ENCODE measurements at places on chromosomes 5 and 9.

DNA sequence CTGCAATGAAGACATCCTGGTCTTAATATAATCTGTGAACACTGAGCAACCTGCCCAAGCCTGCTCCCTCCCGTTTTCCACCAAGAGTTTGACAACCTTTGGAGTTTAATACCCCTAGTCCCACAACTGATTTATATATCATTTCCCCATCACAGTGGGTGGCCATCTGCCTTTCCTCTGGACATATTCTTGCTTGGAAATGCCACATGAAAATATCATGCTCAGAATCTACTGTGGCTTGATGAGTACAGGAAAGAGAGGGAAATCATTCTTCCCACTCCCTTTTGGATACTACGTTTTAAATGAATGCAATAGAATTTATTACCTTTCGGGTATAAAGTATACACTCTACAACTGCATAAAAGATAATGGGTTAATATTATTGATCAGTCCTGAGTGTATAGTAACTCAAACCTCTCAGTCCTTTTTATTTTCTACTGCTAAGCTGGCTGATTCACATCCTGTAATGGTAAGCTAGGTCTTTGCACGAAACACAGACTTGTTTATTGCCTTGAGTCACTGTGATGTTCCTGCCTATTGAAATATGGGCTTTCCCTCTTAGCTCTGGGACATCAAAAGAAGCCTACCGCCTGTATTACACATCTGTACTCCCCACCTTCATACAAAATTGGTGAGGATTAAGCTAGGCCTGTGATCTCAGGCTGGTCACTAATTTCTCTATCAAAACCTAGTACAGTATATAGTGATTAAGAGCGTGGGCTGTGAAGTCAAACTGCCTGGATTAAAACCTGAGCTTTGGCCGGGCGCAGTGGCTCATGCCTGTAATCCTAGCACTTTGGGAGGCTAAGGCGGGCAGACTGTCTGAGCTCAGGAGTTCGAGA lies 67.6 kb upstream of the NR5A1 start:
- DNase-seq = no peak

- no peak for DNase-seq
Measured at GRCh38 chr9:81621118-81621517, 68.2 kb downstream of the TLE1 start.

GRCh38 chr9:128142061-128142460 lies 7.2 kb upstream of the LCN2 start:
- DNase-seq = no peak

DNA sequence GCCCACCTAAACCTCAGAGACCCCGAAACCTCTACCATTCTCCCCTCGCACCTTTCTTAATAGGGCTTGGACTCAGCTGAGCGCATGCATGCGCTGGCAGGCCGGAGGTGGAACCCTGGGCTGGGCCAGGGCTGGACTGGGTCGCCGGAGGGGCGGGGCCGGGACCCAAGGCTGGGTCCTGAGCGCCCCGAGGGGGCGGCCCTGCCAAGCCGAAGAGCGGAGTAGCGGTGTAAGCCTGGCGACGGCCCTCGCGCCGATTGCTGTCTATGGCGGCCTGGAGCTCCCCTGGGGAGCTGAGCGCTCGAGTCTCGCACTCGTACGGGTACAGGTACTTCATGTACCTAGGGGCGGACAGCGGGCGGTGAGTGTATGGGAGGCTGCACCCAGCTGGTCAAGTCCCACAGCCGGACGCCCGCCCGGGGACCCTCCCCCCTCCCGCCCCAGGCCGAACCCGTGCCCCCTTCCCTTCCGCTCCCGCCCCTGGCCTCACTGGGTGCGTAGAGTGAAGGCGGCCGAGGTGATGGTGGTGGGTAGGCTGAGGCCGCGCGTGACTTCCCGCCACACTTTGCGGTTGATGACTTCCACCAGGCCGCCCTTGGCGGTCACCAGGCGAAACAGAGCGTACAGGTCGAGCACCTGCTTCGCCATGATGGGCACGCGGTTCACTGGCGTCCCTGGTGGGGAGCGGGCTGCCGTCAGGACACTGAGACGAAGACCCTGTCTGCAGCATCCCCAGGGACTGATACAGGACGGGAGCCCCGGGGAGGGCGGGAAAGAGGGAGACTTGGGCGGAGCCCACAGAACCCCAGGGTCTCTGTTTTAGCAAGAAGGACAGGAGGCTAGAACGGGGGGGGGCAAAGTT lies 3.3 kb upstream of the DCTN3 start:
- no peak for DNase-seq

DNA sequence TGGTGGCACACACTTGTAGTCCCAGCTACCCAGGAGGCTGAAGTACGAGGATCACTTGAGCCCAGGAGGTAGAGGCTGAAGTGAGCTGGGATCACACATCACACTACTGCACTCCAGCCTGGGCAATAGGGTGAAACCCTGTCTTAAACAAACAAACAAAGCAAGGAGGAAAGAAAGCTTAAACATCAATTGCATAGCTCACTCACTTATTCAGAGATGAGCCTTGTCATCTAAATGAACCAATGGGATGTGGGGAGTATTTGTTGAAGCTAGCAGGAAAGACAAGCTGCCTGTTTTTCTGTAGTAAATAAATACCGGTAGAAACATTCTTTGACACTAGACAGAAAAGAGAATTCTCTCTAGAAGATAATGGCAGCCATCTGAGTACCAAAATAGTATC lies 161.0 kb upstream of the SLC12A2 start:
- DNase-seq = no peak

- no peak for DNase-seq
Measured at GRCh38 chr5:120614531-120615180, 150.6 kb downstream of the PRR16 start.

DNA sequence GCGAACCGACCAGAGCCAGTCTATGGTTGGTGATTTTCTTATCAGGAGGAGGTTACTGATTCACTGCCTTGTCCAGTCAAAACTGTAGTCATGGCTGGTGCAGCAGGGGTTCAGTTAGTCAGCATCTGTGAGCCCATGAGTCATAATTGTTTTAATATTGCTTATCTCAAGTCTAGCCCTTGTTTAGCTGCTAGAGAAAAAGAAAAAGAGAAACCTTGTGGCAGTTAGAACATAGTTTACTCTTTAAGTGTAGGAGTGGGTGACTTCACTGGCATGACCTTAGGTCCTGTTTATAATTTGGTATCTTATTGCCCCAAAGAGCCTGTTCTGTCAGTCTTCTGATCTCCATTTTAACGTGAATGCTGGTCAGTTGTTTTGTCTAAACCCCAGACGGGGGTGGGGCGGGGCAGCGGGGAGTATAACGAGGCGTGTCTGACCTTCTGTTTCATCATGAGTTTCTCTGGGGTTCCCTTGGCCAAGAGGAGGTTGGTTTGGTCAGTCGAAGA lies 76.9 kb upstream of the NFIL3 start:
- no peak for DNase-seq

DNA sequence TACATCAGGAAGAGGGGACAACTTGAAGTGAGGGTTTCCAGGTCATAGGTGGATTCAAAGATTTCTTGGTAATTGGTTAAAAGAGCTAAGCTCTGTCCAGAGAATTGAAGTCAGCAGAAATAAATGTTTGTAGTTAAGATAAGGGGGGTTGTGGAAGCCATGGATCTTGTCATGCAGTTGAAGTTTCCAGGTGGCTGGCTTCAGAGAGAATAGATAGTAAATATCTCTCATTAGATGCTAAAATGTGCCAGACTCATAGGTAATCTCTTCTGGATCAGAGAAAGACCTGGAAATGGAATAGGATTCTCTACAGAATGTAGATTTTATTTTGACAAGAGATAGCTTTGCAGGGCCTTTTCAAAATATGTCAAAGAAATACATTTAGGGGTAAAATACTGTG lies 491.7 kb downstream of the PRR16 start:
- DNase-seq = no peak

GRCh38 chr5:38257308-38258041 lies 884 bp upstream of the EGFLAM start:
- DNase-seq = no peak

DNA sequence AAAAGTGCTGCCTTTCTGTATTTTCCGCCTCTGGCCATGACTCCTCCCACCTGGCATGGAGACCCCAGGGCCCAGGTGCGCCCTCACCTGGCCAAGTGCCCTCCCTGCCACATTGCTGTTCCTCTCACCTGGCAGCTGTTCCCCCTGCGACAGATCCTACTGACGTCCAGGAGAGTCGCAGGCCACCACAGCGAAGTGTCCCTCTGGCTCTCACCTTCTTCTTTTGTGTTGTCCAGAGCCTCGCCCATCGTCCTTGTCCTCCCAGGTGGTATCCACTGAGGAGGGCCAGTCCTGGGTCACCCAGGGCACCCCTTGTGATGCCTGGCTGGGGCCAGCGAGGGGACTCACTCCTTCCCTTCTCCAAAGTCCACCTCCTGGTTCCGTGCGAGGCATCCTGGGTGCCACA lies 2.6 kb downstream of the NKD2 start:
- no peak for DNase-seq

GRCh38 chr9:129141066-129142041 lies 30.1 kb downstream of the PTPA start:
- DNase-seq = peak; percentile 66

DNA sequence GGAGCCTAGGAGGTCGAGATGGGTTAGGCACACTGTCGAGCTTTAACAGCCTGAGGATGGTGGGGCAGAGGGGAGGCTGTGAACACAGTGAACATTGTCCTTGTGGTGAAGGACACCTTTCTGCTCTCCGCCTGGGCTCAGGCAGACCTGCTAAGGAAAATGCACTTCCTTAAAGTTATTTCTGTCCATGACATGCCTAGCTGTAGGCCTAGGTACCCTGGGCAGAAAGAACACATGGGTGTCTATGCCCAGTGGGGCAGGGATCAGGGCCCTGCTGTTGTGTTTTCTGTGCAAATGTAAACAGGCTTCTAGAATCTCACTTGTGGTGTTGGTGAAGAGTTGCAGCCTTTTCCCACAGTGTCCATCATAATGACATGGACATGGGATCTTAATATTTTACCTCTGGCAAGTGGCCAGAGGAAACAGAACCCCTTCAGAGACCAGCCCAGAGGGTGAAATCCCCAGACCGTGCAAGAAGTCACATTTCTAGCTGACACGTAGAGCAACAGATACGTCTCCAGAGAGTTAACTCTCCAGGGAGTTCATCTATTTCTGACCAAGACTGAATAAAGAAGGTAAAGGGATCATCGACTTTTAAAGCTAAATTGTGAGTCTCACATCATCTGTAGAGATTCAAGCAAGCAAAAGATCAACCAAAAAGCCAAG lies 79.2 kb downstream of the C9orf152 start:
- DNase-seq = no peak

DNA sequence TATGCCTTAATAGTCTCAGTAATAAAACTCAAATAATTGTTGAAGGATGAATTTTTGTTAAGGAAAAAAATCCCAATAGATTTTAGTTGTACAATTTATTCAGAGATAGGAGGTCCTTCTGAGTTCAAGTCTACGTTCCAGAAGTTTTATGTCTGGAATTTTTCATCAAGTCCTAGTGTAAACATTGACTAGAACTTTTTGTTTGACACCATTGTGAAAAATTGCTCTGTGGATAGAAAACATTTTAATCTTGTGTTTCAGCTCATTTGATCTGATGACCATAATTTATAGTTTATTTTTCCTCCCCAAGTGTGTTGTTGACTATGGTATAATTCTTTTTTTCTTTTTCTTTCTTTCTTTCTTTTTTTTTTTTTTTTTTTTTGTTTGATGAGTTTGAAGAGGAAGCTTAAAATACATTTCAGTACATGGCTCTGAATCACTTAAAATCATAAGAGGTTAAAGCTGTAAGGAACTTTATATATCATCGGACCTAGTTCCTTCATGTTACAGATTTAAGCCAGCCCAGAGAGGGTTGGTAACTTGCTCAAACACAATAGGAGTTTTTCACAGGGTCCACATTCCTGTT lies 20.7 kb downstream of the ITGA1 start:
- no peak for DNase-seq

DNA sequence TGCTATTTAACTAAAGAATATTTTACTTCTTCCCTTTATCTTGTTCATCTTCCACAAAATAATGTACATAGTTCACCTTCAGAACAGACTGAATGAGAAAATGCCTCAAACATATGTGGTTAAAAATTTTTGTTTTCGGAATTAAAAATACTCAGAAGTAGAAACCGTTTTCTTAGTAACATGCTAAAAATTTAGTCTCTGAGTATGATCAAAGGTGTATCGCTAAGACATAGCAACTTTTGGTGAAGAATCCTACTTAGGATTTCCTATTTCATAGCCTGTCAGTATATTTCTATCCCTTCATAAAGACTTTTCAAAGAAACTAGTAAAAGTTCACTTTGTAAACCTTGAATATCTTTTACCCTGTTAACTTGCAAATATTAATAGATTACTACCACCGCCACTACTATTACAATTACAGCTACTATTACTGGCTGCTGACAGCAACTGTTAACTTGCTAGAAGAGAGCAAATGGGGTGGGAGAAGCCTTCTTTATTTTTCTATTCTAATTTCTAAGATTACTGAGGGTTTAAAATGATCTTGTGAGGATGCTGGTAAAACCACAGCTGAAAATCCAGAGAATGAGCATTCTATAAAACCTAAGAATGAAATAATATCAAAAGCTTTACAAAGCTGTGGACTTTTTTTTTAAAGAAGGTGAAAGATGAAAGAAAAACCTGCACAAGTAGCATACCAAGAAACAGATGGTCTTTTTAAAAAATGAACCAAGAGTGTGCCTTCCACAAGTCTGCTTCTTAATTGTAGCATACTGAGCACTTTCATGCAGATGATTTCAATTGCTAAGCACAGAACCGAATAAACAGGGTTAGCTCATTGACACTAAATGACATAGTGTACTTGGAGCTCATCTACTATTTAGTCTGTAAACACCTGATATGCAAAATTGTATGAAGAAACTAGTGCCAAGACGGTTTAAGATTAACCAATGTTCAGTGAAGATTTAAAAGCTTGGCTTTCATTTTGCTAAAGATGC lies 246.3 kb upstream of the EFNA5 start:
- no peak for DNase-seq

GRCh38 chr9:132677976-132678375 lies 7.7 kb downstream of the GTF3C4 start:
- DNase-seq = no peak

- no peak for DNase-seq
Measured at GRCh38 chr5:153865016-153865415, 173.7 kb downstream of the FAM114A2 start.

- DNase-seq = no peak
Measured at GRCh38 chr5:147081311-147081764, 153.5 kb upstream of the STK32A start.

- DNase-seq = no peak
Measured at GRCh38 chr9:95008151-95008771, 281.8 kb downstream of the AOPEP start.

DNA sequence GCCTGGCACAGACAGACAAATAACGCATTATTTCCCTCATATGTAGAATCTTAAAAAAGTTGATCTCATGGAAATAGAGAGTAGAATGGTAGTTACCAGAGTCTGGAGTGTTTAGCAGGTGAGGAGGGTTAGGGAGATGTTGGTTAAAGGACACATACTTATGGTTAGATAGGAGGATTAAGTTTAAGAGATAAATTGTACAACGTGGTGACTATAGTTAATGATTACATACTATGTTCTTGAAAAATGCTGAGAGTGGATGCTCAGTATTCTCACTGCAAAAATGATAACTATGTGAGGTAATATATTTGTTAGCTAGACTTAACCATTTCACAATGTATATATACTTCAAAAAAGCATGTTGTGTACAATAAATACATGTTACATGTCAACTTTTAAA lies 38.0 kb downstream of the CERT1 start:
- no peak for DNase-seq

GRCh38 chr5:80755626-80756025 lies 100.8 kb upstream of the DHFR start:
- no peak for DNase-seq
